ENCODE measurements at places on chromosomes 11 and 22.

DNA sequence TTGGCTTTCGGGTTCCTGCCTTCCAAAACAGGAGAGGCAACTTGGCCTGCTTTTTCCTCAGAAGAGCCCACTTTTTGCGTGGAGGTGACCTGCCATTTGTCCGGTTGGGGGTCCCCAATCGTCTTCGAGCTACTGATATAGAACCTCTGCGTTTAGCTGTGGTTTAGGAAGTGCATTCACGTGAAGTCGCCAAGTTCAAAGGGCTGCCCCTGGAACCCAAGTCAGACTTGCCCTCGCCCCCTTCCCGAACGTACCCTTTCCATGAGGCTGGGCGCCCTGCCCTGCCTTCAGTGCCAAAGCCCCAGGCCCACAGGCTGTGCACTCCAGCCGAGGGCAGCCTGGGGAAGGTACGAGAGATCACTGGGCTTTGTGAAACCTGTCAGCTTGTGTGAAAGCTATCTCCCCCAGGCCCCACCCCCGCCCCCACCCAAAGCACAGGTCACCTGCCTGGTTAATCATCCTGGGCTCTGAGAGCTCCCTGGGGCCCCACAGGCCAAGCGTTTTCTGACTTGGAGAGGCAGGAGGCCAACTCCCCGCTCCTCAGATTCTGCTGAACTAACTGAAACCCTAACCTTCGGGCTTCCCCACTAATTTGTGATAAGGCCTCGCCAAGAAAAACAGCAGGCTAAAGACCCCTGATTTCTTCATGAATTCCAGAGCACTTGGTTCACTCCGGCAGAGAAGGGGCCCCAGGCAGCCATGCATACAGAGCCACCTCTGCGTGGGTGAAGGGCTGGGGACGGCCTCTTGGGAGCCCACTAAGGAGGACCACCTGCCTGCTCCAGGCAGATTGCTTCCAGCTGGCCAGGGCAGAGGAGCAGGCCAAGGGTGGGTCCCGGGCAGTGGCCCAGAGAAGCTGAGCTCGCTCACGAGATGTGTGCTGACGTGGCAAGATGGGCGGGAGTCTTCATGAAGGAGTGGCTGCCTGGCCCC lies 25.8 kb upstream of the KCNQ1OT1 start:
- DNase-seq, result peak; percentile 97

DNA sequence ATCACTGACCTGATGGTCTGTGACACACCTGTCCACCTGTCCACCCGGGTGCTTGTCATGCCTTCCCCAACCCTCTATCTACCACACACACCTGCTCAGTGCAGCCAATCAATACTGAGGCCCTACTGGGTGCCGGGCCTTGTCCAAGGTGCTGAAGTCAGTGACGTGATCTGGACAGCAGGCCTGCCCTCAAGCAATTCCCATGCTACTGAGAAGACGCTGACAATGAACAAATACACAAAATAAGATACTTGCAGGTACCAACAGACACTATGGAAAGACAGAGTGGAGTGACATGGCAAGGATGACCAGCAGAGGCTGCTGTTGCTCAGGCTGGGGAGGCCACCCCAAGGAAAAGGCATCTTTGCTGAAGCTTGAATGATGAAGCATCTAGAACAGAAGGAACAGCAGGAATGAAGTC lies 21.2 kb downstream of the PLAAT3 start:
- peak; percentile 56 for DNase-seq

GRCh38 chr11:37465221-37465620 lies 867.2 kb upstream of the RAG2 start:
- DNase-seq, result no peak

GRCh38 chr22:27768027-27768653 lies 33.4 kb downstream of the MN1 start:
- no peak for DNase-seq

DNA sequence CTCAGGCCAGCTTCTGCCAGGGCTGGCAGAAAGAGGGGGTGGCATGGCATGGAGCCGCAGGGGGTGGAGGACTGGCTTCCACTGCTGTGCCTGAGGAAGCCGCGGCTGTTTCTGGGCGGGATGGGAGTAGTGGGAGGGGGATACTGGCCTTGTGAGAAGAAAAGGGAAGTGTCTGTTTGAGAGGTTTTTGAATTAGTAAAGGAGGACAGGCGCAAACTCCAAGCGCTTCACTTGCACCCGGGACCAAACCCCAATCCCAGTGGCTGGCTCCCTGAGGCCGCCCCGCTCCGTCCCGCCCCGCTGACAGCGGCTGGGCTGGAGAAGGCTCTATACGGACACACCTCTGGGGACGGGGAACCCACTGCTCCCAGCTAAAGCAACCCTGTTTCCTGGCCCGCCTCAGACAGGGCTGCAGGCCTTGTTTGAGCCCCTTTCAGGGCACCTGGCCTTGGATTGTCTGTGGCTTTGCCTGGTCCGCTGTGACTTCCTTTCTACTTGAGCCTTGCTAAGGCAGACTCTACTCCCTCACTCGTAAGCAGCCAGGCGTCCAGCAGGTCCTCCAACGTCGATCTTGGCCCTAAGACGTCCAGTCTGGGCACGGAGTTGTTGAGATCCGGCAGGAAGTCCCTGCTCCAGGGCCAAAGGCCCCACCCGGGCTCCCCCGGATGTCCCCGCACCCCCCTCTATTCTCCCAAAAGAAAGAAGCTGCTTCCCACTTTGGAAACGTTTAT lies 2.2 kb downstream of the APOA1 start:
- no peak for DNase-seq

DNA sequence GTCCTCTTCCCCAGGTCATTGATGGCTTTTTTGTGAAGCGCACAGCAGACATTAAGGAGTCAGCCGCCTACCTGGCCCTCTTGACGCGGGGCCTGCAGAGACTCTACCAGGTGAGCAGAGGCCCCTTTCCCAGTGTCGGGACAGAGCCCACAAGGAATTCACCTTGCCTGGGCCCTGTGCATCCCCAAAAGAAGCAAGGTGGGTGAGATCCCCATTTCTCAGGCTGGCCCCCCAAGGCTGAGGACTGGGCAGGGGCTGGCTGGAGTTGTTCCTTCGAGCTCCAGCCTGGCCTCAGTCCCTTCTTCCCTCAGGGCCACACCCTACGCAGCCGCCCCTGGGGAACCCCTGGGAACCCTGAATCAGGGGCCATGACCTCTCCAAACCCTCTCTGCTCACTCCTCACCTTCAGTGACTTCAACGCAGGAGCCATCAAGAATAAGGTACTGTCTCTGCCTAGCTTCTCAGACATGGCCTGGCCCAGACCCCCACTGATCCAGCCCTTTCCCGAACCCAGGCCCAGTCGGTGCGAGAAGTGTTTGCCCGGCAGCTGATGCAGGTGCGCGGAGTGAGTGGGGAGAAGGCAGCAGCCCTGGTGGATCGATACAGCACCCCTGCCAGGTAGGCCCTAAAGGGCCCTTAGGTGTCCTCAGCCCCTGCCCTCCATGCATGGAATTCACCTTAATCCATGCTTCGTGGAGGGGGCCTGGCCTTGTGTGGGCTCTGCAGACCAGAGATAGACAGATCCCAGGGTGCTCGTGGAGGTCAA lies 4.7 kb downstream of the MUS81 start:
- no peak for DNase-seq

GRCh38 chr11:57547854-57548377 lies 10.5 kb downstream of the SMTNL1 start:
- DNase-seq, result no peak

- no peak for DNase-seq
These were observed 244.5 kb upstream of the POU2AF2 start for GRCh38 chr11:111001081-111001430.

GRCh38 chr11:79616392-79616851 lies 175.6 kb upstream of the TENM4 start:
- no peak for DNase-seq

GRCh38 chr11:59615120-59615636 lies 396 bp downstream of the OSBP start:
- no peak for DNase-seq

- no peak for DNase-seq
These were observed 2.0 kb downstream of the ART5 start for GRCh38 chr11:3639841-3640240.

GRCh38 chr11:33063326-33063881 lies 24.0 kb downstream of the TCP11L1 start:
- DNase-seq, result peak; percentile 60

GRCh38 chr11:16853859-16854258 lies 115.4 kb downstream of the C11orf58 start:
- DNase-seq, result no peak

GRCh38 chr22:30865656-30866055 lies 102.9 kb downstream of the MORC2 start:
- DNase-seq, result no peak

DNA sequence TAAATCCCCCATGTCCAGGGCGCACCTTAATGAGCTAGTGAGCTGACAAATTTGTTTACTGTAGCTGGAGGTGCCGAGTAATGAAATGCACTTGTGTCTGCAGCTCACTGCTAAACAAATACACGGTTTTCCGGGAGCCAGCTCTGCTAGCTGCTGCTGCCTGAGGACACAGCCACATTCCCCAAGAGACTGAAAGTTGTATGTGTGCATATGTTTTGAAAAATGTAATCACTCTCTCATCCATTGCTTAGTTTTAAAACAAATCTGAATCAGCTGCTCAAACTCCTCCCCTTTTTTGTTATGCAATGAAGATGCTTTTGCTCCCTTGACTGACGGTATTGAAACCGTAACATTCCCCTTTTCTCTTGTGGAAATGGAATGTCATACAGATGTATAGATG lies 62.4 kb upstream of the NNMT start:
- peak; percentile 26 for DNase-seq

GRCh38 chr11:35173011-35173511 lies 34.1 kb downstream of the CD44 start:
- DNase-seq, result peak; percentile 75

- DNase-seq, result no peak
These were observed 898.5 kb downstream of the METTL15 start for GRCh38 chr11:29006668-29007067.

Measured in cardiac fibroblast (primary cell).